ENCODE measurements at places on chromosomes 16 and 17. TPM values are rescaled to one million over a fixed set of nuclear protein-coding genes. Genes with fewer than 3 reads are reported as not detected.

CCDC200 gene
- polyA plus RNA-seq: 16.8 TPM

CEP112 gene
- polyA plus RNA-seq: 23.1 TPM

CHD9NB gene
- polyA plus RNA-seq: 2.5 TPM

AATF gene
- 35.7 TPM for polyA plus RNA-seq

CHST4 gene
- not detected for polyA plus RNA-seq

RNU2-1 gene
- polyA plus RNA-seq: 1.9 TPM

RNF222 gene
- polyA plus RNA-seq: 0.13 TPM

MYH13 gene
- not detected for polyA plus RNA-seq

SEPTIN1 gene
- polyA plus RNA-seq: 3.2 TPM

SDR42E2 gene
- 0.21 TPM for polyA plus RNA-seq

HLF gene
- polyA plus RNA-seq: 3.0 TPM

KRT39 gene
- not detected for polyA plus RNA-seq

SRCIN1 gene
- 9.0 TPM for polyA plus RNA-seq
